ENCODE measurements at places on chromosomes 7 and 10.

DNA sequence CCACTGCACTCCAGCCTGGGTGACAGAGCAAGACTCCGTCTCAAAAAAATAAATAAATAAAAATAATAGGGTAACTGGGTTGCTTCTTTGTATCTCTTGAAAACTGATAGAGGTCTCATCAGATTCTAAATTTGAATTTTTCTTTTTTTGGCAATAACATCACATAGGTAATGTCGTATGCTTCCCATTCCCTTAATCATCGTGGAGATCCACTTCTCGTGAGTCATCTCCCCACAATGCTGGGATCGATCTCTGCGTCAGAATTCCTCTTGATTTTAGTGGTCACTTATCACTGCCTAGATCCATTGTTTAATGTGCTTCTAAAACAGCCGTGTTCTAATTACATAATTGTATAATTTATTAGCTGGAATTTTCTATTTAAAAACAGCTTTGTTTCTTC, 70.5 kb upstream of the DNAJB6 start:
- no peak for DNase-seq

DNA sequence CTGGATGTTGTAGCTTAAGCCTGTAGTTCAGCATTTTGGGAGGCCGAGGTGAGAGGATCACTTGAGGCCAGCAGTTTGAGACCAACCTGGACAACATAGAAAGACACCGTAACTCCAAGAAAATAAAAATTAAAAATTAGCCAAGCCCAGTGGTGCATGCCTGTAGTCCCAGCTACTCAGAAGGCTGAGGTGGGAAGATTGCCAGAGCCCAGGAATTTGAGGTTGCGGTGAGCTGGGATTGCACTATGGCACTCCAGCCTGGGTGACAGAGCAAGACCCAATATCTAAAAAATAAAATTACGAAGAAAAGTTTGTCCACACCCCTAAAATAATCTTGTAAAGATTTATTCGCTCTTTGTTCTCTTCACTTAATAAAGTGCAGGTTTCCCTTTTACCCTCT, 951.0 kb downstream of the TYW1 start:
- no peak for DNase-seq

DNA sequence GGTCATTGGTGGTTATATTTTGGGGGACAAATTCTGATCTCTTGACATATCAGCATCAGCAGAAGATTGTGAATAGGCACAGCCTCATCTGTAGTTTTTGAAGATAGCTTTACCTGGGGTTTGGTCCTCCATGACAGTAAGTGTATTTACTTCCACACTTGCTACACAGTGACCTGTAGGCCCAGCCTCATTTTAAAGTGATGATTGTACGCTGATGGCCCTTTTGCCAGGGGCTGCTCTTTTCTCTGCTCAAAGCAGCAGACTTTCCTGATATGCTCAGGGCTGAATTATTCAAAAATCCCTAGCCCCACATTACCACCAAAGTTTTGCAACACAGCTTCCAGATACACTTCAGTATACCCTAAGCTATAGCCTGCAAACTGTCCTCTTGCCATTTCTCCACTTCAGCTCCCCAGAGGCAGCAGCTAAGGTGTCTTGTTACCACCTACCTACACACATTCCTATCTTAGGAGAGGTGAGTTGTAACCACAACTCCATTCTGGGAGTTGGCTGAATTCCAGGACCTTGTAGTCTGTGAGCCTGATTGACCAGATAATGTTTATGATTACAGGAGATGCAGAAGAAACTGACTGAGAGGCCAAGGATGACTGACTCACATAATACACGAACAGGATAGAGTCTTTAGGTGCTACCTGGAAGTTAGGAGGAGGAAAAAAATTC, 6.0 kb downstream of the ASB4 start:
- peak; percentile 71 for DNase-seq

DNA sequence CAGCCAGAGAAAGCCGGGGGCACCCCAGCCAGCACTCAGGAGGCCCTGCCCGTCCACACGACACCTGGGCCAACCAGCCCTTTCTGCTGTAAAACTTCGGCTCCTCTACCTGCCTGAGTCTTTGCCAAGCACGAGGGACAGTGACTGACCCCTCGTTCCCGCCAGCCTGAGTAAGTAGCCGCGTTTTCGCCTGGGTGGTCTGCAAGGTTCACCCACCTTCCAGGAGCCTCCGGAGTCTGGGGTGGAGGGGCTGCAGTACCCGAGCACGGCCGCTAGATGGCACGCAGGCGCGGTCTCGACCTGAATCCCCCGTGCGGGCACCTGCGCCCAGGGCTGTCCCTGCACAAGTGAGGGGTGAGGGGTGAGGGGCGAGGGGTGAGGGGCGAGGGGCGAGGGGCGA, 192.7 kb downstream of the PTPRN2 start:
- DNase-seq, result no peak

DNA sequence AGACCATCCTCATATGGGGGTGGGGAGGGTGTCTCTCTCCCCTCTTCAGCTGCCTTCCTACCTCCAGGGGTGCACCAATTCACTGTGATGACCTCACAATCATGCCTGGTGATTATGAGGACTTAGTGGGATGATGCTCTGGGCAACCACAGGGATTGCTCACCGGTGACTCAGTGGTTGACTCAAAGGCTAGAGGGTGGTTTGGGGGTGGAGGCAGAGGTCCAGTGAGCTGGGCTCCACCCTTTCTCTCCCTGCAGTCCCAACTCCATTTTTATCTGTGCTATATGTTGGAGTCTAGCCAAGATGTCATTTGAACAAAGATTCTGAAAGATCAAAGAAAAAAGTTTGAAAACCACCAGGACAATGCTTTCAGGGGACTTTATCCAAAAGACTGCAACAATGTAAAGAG, 286.9 kb downstream of the KCNMA1 start:
- peak; percentile 97 for DNase-seq

GRCh38 chr10:13708256-13708990, 121.7 kb downstream of the PRPF18 start:
- DNase-seq, result peak; percentile 54

GRCh38 chr7:5421714-5422395, 1.8 kb downstream of the TNRC18 start:
- peak; percentile 78 for DNase-seq

- DNase-seq, result no peak
Measured at GRCh38 chr10:28566458-28567015, 33.6 kb downstream of the WAC start.

DNA sequence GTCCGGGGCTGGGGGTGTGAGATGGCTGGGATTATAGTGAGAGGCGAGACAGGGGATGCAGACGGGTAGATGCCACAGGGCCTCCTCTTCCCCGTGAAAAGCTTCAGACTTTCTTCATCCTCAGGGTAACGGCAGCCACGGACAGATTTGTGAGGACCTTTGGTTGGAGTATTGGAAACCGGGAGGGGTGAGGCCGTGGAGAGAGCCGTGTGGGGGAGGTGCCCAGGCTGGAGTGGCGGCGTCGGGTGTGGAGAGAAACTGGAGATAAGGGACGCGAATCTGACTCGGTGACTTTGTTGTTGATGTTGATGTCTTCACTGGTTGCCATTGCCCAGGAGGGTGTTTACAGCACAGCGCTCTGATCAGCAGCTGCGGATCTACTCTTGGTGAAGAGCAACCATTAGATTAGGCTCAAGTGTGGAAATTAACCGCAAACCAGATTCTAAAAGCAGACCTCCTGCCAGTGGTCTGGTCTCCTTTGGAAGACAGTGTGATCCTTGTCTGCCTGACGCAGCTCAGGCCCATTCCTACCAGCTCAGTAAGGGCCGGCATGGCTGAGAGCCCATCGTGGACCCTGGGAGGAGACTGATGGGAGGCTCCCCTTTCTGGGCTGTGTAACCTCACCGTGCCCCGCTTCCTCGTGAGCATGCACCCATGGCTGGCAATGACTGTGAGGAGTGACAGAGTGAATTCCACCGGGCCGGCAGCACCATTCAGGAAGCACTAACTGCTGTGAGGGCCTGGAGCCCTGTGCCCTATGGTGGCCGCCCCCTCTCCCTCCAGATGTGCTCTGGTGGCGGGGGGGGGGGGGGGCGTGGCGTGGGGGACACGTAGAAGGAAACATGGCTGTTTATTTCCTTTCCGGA, 90.3 kb downstream of the INPP5A start:
- DNase-seq, result peak; percentile 78

GRCh38 chr10:31032258-31033132, 830 bp upstream of the ZNF438 start:
- DNase-seq, result peak; percentile 98

- peak; percentile 75 for DNase-seq
Measured at GRCh38 chr10:114271075-114271778, 32.2 kb downstream of the VWA2 start.

DNA sequence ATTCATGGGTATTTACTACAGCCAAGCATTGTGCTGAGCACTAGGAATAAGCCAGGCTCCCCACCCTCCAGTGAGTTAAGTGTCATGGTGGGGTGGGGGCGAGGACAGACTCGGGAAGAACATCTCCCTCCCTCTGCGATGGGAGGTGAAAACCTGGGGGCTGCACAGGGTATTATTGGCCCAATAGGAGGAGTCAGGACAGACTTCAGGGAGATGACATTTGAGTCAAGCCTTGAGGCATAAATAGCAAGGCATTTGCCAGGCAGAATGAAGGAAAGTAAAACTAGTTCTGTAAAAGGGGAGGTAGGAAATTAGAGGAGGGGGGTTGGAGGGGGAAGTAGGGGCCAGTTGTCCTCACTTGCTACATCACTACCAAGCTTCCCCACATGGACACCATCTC, 18.9 kb downstream of the NKX2-3 start:
- DNase-seq, result no peak

DNA sequence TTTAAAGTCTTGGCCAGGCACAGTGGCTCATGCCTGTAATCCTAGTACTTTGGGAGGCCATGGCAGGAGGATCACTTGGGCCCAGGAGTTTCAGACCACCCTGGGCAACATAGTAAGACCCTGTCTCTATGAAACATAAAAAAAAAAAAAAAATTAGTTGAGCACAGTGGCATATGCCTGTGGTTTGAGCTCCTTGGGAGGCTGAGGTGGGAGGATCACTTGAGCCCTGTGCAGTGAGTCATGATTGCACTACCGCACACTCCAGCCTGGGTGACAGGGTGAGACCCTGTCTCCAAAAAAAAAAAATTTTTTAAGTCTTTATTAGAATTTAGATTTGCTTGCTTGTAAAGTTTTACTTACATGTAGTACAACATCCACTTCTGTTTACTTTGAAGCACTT, 14.0 kb downstream of the WNT2 start:
- no peak for DNase-seq

DNA sequence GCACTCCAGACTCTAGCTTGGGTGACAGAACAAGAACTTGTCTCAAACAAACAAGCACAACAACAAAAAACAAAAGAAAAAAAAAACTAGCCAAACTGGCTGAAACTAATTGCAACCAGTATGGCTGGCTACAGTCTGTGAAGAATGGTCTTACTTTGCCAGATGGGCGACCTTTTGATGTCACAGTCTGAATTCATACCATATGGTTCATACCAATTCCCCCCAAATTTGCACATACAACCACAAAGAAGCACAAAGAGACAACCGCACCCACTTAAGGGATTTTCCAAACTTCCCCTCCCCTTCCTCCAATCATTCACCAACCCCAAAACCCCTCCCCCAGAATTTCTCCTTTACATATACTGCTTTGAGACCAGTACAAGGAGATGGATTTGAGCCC, 114.2 kb downstream of the SPAG6 start:
- no peak for DNase-seq

DNA sequence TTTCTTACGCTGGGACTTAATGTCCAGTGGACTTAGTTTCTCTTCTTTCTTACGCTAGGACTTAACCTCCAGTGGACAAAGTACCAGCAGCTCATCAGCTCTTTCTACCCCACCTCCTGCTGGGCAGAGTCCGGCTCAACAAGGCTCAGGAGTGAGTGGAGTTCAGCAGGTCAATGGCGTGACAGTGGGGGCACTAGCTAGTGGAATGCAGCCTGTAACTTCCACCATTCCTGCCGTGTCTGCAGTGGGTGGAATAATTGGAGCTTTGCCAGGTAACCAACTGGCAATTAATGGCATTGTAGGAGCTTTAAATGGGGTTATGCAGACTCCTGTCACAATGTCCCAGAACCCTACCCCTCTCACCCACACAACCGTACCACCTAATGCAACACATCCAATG, 199.7 kb downstream of the MLLT10 start:
- DNase-seq, result no peak

DNA sequence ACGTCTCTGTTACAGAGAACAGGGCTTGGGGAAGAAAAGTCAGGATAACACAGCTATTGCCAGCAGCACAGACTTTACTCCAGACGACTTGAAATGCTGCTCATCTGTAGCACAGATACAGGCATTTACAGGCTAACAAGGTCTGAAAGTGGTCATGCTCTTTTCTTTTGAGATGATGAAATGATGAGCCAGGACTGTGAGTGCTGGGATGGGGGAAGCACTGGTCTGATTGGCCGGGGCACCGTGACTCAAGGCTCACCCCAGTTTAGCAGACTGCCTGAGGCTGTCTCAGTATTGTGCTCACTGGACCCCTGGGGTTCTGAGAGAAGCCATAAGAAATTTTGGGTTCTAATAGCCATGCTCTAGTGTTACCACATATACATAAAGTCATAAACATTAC, 12.4 kb downstream of the SMKR1 start:
- DNase-seq, result no peak

- peak; percentile 43 for DNase-seq
Measured at GRCh38 chr7:22720791-22721786, 5.9 kb upstream of the IL6 start.

- DNase-seq, result no peak
Measured at GRCh38 chr10:12742771-12743170, 258.7 kb downstream of the CCDC3 start.

DNA sequence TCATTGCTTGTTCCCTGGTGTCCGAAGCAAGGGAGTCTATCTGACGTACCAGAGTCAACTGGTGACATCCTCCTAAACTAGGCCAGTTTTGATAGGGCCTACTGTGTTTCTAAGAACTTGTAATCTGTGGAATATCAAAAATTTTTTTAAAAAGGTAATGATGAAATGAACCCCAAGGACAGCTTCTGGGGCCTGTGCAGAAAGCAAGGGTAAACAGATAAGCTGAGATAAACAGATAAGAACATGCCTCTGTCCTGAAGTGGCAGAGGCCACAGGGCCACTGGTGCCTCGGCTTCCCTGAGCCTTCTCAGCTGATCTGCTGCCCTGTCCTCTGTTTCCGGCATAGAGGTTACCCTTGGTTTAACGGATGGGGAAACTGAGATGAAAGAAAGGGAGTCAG, 8.8 kb downstream of the GRK5 start:
- no peak for DNase-seq

DNA sequence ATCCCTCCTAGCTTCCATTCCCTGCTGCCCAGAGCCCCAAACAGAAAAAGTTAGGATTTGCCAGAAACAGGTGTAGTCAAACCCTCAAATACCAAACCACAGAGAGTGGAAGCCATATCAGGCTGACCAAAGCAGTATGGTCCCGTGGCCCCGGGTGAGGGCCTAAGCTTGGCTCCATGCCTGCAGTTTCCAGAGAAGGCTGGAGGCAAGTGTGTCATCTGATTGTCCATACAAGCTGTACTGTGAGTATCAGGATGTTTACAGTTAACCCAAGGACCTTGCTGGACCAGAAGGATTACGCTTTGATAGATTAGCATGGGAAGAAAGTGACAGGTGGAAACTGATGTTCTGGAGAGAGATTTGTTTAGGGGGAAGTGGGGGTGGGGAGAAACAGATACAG, 96.3 kb downstream of the PRKAG2 start:
- no peak for DNase-seq
